Foreskin fibroblast (primary cell): ENCODE measurements at places on chromosomes 12 and 14.

- no peak for DNase-seq
Observed at GRCh38 chr12:94404854-94405253, 54.8 kb downstream of the CEP83 start.

DNA sequence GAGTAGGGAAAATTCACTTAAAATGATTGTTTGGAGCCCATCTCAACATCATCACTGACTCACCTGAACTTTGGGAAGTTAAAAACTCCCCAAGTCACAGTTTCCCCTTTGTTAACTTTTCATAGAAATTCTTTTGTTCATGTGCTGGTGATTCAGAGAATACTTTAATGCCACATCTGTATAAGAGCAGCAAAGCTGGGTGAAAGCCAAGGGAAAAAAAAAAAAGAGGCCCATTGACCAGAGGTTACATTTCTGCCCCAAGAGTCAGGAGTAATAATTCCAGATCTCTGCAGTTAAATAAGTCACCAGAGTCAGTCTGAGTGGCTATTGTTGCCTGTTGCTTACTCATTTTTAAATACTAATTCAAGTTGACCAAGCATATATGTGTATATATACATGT, 136.4 kb upstream of the LGR5 start:
- DNase-seq = no peak

DNA sequence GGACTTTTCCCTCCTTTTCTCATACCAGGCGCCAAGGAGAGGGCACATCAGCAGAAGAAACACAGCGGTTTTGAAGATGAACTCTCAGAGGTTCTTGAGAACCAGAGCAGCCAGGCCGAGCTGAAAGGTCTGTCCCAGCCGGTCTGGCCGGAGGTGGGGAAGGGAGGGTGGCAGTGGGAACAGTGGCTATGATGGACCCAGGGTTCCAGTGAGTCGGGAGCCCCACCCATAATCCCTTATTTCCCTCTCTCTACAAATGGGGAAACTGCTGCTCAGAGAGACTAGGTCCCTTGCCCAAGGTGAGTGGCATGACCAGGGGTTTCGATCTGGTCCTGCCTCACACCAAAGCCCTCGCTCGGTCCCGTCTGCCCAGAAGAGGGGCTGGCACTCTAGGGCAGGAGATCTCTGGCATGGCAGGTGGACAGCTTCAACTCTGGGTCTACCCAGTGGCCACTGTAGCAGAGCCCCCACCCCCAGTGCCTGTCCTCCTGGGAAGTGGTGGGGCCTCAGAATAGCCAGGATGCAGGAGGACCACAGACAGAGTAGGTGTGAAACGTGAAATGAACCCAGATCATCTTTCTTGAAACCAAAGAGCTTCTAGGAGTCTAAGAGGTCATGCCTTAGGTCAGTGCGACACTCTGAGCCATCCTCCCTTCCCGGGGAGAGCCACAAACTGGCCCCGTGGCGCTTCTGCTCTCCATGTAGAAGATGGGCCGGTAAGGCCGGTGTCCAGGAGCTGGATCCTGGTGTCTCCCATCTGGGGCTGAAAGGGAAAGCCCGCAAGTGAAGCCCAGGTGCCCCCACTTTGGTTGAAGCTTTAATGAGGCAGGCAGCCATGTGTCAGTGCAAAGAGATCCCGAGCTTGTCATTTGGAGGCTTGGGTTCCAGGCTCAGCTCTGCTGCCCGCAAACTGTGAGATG, 7.0 kb downstream of the CHGA start:
- DNase-seq = no peak

GRCh38 chr12:107891967-107892366, 117.5 kb downstream of the ASCL4 start:
- no peak for DNase-seq

- peak; percentile 81 for DNase-seq
Observed at GRCh38 chr12:120474616-120474960, 5.0 kb upstream of the SRSF9 start.

- DNase-seq = peak; percentile 100
Observed at GRCh38 chr12:54280468-54281260, at the start of gene HNRNPA1. TSS of gene HNRNPA1 (plus strand) at chr12:54280726. CDS start at chr12:54280808, 82 bp downstream.

GRCh38 chr12:8445731-8446130, 10.0 kb upstream of the CLEC6A start:
- DNase-seq = no peak

GRCh38 chr14:104642540-104642868, 37.9 kb upstream of the TMEM179 start:
- DNase-seq = no peak

DNA sequence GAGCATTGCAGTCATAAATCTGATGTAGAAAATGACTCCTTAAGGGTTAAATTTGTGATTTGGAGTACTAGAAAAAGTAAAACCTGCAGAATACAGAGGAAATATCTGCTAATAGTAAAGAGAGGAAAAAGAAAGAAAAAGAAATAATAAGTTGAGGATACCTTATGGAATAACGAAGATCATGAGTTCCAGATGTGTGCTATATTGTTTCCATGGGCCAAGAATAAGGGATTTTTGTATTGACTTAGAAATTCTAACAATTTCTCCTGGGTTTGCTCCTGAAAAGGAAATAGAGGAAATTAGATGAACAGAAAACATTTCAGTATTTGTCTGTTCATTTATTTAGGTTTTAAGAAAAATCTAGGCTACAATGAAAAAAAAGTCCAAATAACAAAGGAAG, 115.3 kb downstream of the ALG10B start:
- no peak for DNase-seq

GRCh38 chr12:57998251-57998650, 56.9 kb downstream of the ATP23 start:
- no peak for DNase-seq

DNA sequence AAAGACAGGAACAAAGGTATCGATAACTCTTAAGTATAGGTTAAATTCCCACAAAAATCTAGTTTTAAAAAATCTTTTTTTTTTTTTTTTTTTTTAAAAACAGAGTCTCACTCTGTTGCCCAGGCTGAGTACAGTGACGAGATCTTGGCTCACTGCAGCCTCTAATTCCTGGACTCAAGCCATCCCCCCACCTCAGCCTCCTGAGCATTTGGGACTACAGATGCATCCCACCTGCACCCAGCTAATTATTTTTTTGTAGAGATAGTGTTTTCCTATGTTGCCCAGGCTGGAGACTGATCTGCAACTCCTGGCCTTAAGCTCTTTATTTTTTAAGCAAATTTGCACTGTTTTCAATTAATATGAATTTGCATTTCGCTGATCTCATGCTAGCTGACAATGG, 9.8 kb downstream of the PSEN1 start:
- no peak for DNase-seq

- no peak for DNase-seq
Observed at GRCh38 chr12:73225371-73225937, 953.3 kb downstream of the TRHDE start.

DNA sequence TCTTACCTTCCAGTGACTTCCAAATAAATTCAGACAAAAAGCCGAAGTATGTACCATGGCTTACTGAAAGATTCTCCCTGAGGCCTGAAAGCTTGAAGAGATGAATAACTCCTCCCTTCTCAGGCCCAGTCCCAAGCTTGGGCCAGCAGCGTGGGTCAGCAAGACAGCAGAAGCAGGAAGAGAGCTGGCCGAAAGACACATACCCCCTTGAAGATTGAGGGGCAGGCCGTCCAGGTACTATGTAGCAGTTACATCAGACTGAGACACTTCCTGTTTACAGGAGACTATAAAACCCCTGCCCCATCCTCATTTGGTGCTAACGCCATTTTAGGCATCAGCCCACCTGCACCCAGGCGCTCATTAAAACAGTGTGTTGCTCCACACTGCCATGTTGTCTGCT, 15.0 kb downstream of the NDUFA12 start:
- no peak for DNase-seq

- no peak for DNase-seq
Observed at GRCh38 chr14:104140213-104140462, 1.8 kb downstream of the KIF26A start.

DNA sequence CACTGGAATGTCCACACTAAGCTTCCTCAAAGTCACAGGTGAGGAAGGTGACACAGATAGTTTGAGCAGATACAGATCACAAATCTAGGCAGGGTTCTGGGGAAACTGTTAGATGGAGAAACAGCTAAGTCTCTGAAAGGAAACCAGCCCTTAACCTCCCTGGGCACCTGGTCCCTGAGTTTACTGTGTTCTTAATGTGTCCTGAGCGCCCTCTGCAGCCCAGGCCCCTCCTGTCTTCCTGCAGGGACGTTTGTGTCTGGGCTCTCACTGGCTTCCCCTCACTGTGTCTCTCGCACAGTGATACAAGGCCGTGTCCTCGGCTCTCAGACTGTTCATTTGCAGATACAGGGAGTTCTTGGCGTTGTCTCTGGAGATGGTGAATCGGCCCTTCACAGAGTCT, 684.3 kb downstream of the TMEM121 start:
- no peak for DNase-seq

DNA sequence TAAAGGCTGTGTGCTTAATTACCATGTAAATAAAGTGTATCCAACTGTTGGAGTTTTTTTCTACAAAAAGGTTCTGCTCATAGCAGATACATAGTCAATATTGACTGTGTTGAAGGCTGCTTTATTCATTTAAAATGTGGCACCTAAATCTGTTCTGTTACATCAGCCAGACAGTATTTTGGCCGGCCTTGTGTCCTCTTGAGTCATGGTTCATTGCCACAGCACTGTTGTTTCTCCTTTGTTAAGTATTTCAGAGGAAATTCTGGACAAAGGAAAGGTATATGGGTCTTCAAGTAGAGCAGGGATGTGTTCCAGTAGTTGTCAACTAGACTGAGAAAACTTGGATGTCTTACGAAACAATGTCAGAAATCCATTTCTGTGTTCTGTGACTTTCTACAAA, 95.5 kb downstream of the SLC38A6 start:
- peak; percentile 55 for DNase-seq

- DNase-seq = no peak
Observed at GRCh38 chr12:82793751-82794281, 107.1 kb downstream of the TMTC2 start.

DNA sequence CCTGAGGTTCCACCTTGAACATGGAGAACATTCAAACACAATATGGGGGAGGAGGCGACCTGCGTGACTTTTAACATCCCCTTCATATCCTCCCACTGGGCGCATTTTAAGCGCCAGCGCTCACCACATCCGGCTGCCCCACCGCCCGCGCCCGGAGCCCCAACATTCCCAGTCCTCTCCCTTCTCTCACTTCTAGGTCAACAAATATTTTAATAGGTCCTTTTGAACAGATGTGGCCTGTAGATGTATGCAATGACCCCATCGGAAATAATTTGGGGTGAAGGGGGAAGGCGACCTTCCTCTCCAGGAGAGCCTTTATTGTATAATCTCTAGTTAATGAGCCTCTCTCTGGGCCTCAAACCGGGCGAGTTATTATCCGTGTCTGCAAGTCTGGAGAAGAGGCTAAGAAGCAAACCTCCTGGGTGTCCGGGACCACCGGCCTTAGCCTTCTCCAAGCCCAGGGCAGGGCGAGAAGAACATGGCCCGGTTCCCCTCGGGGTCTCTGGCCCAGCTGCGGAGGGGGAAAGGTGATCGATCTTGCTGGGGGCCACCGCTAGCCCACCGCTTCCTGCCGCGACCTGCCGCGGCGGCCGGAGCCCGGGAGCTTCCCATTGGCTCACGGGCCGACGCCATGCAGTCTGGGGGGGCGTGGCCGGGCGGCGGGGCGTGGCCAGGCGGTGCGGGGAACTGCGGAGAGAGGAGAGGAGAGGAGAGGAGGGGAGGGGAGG, 83.2 kb upstream of the HMGA2 start:
- peak; percentile 94 for DNase-seq

DNA sequence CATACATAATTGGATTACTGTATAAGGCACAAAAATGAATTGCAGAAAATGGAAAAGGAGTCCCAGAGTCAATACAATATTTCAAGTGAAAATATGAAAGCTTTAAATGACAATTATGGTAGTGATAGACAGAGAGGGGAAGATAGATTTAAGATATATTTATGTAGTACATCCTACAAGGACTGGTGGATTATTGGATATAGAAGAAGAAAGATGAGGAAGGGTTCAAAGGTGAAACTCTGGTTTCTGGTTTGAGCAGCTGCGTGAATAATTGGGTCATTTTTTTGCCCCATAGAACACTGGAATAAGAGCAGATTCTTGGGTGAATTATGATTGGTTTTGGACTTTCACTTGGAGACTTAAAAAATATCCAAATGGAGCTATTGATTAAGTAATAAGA, 19.4 kb downstream of the PIK3C2G start:
- DNase-seq = no peak

DNA sequence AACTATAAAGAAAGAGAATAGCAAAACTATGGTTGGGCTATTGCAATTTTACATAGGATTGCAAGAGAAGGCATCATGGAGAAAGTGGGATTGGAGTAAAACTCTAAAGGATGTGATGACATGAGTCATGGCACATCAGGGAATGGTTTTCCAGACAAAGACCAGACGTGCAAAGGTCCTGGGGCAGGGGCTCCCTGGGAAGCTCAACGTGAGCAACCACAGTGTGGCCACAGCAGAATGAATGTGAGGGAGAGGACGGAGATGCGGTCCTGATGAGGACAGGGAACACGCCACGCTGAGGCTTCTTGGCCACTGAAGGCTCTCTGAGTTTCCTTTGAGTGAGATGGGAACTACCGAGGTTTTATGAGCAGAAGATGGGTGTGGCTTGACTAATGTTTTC, 38.2 kb downstream of the FZD10 start:
- DNase-seq = no peak

- peak; percentile 44 for DNase-seq
Observed at GRCh38 chr14:54503486-54503885, 6.2 kb upstream of the CGRRF1 start.

DNA sequence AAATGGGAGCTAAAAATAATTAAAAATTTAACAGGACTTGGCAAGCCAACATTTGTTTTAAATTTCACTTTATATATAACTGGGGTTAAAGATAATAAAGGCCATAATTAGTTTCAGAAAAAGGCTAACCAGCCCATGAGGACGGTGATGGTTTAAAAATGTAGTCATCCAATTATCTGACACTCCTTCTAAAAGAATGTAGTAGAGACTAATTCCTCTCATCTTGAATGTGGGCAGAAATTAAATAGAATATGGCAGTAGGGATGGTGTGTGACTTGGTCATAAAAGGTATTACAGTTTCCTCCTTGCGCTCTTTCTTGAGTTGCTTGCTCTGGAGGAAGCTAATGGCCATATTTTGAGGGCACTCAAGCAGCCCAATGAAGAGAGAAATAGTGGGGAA, 49.1 kb upstream of the PTPRB start:
- DNase-seq = no peak

DNA sequence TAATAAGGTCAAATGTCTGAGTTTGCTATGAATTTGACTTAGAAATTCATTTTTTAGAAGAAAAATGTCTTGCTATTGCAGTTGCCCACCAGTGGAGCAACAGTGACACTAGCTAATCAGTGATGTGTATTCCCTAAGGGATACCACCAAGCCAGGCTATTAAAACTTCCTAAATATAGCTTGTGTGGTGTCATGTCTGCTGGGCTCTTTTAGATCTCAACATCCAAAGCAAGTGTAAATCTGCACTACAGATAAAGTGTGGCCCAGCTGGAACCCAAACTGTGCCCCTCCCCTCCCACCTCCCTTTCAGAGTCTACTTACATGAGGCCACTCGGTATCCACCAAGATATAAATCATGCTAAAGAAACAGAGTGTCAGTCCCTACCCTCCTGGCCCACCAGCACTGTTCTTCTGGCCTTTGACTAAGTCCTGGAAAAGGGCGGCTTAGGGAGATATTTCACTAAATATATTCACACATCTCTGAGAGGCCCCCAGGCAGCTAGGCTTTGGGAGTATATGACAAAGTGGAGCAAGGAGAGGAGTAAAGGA, 53.8 kb downstream of the SLC35F4 start:
- DNase-seq = no peak
